ENCODE measurements at places on chromosomes 7 and 10.

- no peak for DNase-seq
These were observed 304.7 kb downstream of the ARHGAP12 start for GRCh38 chr10:31623947-31624346.

DNA sequence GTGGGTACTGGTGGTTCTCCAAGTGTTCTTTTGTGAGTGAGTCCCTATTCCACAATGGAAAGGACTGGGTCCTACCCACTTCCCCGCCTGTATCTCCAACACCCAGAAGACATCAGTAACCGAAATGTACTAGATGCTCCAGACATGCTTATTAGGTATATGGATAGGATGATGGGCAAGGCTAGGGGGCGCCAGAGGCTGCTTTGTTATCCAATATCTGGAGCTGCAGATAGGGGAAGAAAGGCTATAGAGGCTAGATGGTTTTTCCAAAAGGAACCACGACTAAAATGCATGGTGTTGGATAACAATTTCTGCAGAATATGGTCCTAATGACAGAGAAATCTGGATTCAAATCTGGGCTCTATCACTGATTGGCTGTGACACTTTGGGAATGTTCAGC is 56.2 kb upstream of the TM9SF3 start:
- DNase-seq = peak; percentile 18

- DNase-seq = no peak
These were observed 112.4 kb downstream of the CDK6 start for GRCh38 chr7:92723943-92724342.

- DNase-seq = no peak
These were observed 712 bp upstream of the CPVL start for GRCh38 chr7:29146888-29147609.

DNA sequence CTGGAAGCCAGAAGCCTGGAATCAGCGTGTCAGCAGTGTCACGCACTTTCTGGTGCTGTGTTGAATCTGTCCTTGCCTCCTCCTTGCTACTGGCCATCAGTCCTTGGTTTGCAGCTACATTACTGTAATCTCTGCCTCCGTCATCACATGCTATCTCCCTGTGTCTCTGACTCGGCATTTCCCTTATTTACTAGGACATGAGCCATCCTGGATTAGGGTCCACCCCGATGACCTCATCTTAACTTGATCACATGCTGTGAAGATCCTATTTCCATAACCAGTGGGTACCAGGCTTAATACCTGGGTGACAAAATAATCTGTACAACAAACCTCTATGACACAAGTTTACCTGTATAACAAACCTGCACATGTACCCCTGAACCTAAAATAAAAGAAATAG is 518.0 kb upstream of the KLF6 start:
- no peak for DNase-seq

GRCh38 chr7:43784030-43784584 is 25.6 kb downstream of the BLVRA start:
- no peak for DNase-seq

Data from occipital lobe (tissue), 3 donors.